ENCODE measurements at places on chromosomes 16 and 17.

GRCh38 chr17:59311051-59311468, 20.4 kb upstream of the YPEL2 start:
- no peak overlapping the region for H3K27ac ChIP-seq
- no peak overlapping the region for H3K4me3 ChIP-seq
- DNase-seq: peak; percentile 35
- no peaks in the 10 kb centered on the region for H3K36me3 ChIP-seq
- peaks cover 9% of the 10 kb centered on the region for H3K27me3 ChIP-seq
- H3K4me1 ChIP-seq: peaks cover 13% of the 10 kb centered on the region

- no peaks in the 10 kb centered on the region for H3K36me3 ChIP-seq
- H3K27ac ChIP-seq: no peak overlapping the region
- H3K4me1 ChIP-seq: no peaks in the 10 kb centered on the region
Observed at GRCh38 chr16:77612596-77612995, 109.7 kb upstream of the NUDT7 start.

- H3K4me1 ChIP-seq: peaks cover 57% of the 10 kb centered on the region
- H3K36me3 ChIP-seq: peaks cover 27% of the 10 kb centered on the region
- H3K4me3 ChIP-seq: no peak overlapping the region
- H3K27me3 ChIP-seq: peaks cover 10% of the 10 kb centered on the region
Observed at GRCh38 chr17:82390015-82390859, 18.7 kb downstream of the UTS2R start.

- H3K27me3 ChIP-seq: no peaks in the 10 kb centered on the region
- H3K4me1 ChIP-seq: no peaks in the 10 kb centered on the region
Observed at GRCh38 chr17:37564252-37564651, 45.0 kb downstream of the SYNRG start.

All from nephron progenitor cell (in vitro differentiated cells).